ENCODE measurements at places on chromosomes 13 and 19.

- DNase-seq, result no peak
Measured at GRCh38 chr13:79034341-79034740, 371.7 kb downstream of the RBM26 start.

DNA sequence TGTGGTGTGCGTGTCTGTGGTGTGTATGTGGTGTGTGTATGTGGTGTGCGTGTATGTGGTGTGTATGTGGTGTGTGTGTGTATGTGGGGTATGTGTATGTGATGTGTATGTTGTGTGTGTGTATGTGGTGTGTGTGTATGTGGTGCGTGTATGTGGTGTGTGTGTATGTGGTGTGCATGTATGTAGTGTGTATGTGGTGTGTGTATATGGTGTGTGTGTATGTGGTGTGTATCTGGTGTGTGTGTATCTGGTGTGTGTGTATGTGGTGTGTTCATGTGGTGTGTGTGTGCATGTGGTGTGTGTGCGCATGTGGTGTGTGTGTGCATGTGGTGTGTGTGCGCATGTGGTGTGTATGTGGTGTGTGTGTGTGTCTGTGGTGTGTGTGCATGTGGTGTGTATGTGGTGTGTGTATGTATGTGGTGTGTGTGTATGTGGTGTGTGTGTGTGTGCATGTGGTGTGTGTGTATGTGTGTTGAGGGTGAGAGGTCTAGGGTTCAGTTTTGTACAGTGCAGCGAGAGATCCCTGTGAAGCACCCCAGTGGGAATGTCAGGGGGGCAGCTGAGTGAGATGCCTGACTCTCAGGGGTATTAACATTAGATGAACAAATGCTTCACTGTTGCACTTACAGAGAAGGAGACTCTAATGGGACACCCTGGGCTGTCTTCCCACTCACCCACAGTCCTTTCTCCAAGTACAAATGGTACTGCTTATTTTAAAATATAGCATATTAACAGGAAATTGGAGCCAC, 61.3 kb upstream of the MEDAG start:
- no peak for DNase-seq

DNA sequence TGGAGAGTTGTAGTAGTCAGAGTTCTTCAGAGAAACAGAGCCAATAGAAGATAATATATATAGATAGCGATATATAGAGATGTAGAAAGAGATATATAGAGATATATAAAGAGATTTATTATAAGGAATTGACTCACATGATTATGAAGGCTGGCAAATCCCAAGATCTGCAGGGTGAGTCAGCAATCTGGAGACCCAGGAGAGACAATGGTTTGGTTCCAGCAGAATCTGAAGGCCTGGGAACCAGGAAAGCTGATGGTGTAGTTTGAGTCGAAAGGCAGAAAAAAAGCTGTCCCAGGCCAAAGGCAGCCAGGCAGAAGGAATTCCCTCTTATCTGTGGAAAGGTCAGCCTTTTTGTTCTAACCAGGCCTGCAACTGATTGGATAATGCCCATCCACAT, 194.1 kb downstream of the NUFIP1 start:
- DNase-seq, result no peak

DNA sequence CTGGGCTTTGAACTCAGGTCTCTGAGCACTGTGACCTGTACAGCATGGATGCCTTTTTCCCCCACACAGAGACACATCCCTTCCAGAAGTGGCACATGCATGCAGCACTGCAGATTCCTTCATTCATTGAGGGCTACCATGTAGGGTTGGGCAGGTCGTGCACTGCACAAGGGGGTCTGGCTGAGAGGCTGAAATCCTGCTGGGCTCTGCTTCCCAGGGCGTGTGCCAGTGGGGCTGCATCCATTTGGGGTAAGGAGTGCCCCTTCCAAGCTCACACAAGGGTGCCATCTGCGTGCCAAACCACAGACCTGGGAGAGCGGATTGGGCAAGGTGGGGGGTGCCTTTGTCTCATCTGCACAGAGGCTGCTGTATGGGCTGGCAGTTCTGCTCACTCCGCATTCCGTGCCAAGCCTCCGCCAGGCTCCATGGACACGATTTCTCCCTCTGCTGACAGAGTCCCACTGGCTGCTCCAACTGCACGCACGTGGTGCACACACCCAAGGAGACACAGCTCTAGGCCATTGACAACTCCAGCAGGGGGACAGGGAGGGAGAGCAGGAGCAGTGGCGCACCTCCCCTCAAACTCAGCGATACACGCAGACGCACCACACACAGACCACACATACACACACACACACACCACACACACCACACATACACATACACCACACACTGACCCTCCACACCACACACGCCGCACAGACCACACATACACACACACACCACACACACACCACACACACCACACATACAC, 4.5 kb upstream of the SHISA7 start:
- DNase-seq, result peak; percentile 31

DNA sequence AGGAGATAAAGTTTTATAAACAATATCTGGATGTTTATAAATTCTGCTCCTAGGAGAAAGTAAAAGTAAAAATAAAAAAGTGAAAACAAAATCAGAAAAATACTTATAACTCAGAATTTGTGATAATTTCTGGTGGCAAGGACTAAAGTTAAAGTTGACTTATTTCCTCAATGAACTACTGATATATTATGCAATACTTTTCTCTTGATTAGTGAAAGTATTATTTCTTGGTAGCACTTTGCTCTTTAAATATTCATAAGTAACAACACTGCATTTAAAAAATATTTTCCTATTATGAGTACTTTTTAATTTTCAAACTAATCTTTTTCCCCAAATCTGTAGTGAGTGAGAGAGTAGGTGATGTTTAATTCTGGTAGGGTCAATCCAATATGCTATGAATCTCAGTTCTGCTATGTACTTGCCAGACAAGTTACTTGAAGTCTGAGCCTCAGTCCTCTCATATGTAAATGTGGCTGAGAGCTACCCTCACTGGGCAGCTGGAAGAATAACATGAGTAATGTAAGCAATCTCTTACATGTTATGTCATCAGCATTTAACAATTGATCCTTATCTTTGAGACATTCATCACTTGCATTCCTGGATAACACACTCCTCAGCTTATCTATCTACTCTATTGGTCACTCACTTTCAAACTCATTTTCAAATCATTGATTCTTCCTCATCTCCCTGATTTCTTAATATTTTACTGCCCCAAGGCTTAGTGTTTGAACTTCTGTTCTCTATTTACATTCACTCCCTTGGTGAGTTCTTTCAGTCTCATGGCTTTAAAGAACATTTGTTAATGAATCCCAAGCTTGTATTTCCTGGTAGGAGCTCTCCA, 239.0 kb downstream of the RGCC start:
- peak; percentile 8 for DNase-seq

DNA sequence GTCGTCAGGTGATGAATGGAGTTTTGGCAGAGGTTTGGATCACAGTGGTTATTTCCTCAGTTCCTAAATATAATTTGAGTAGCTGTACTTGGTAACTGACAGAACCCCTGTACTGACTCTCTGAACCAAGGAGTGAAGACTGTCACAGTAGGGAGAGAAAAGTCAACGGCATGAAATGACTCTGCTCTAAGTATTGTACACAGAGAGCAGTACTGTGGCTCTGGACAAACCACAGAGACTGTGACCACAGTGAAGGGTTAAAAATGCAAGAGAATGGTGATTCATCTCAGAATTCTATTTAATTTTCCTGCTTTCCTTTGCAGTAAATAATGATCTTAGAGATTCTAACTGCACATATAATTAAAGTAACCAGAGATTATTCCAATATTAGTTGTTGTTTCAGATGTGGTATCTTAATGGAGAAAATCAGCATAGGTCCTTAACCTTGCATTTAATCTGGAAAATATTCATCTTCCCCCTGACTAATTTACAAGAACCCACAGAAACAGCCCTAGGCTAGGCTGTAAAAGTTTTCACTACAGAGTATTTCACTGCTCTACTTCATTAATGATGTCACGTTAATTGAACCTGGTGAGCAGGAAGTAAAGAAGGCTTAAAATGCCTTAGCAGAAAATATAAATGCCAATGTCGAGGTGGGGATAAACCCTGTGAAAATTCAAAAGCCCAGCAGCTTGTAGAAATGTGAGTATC, 221.9 kb downstream of the LIG4 start:
- DNase-seq, result no peak

DNA sequence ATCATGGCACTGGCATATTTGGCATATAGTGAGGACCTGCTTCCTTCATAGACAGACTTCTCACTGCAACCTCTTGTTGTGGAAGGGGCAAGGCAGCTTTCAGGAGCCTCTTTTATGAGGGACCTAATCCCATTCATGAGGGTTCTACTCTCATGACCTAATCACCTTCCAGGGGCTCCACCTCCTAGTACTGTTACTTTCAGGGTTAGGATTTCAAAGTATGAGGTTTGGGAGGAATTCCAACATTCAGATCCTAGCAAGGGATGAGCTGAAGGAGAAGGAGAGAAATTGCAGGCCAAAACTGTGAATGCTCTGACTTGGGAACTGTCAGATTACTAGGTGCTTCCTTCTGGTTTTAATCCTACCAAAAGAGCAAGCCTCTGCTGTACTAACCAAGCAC, 87.8 kb downstream of the LMO7 start:
- DNase-seq, result no peak

GRCh38 chr19:8445488-8446001, 770 bp downstream of the HNRNPM start:
- no peak for DNase-seq

GRCh38 chr13:21077788-21078353, 16.5 kb upstream of the LATS2 start:
- no peak for DNase-seq

- peak; percentile 72 for DNase-seq
Measured at GRCh38 chr19:6610934-6611852, 20.2 kb upstream of the CD70 start.

DNA sequence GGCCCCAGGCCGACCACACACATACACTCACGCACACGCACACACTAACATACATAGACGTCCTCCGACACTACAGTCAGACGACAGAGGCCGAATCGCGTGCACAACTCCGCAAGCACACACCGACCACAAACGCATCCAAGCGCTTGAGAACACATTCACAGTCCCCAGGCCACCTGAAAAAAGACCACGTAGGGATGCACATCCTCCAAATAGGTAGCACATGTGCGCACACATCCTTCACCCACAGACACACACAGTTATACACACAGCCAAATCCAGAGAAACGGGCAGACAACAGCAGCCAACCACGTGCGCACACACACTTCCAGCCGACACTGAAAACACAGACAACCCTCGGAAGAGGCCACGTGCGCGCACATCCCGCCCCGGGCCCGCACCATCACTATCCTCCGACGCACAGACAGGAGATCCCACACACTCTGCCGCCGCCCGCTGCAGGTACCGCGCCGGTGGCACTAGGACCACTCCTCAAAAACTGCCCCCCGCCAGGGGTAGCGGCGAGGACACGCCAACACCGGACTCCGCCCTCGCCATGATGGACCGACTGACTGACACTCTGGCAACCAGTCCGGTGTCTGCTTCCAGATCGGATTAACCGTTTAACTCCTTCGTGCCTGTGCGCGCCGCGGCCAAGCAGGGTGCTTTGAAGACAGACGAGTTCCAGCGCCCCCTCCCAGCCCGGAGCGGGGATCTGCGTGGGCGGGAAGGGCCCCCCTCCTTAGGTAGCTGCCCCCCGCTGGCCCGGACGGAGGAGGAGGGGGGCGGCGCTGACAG, 493 bp upstream of the PDE4A start:
- no peak for DNase-seq

GRCh38 chr13:99956473-99957349, 14.9 kb downstream of the ZIC5 start:
- no peak for DNase-seq

DNA sequence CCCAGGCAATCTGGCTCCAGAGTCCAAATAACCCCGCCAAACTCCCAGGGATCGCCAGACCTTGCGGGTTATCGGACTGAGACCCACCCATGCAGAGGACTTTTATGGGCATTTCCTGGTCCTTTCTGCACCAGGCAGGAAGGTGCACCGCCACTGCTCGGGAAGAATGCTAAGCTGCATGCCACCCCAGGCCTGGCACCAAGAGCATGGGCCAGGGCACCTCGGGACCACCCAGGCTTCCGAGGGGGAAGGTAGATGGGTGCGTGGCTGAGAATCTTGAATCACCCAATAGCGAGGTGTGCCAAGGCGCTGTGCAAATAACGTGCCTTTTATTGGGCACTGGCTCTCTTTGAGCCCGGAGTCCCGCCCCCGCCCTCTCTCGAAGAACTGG, 422 bp upstream of the ZNF575 start:
- DNase-seq, result no peak

DNA sequence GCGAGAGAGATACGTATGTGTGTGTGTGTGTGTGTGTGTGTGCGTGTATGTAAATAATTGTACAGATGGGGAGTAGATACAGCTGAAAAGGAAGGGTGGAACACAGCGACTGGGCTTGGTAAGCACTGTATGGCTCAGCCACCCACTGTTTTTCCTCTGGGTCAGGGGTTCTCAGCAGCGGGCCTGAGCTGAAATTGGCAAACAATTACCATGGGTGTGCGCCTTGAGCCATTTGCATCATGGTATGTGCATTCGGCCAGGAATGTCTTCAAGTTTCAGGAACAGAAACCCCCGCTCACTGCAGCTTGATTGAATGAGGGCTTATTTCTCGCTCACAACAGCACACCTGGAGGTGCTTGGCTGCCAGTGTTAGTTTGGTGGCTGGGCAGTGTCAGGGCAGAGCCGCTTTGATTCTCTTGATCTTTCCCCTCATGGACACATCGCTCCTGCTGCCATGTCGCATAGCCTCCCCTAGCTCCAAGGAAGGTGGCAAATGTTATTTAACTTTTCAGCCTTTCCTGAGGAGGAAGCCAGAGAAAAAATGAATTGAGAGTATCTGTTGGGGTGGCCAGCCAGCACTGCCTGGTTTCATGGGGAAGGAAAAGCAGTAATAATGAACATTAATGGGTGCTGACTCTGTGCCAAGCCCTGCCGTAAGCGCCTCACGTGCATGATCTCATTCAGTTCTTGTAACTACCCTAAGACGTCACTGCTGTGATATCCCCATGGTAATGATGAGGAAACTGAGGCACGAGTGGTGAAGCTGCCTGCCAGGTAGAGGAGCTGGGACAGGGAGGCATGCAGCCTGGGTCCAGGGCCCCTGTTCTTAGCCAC, 126.9 kb downstream of the SIPA1L3 start:
- no peak for DNase-seq

DNA sequence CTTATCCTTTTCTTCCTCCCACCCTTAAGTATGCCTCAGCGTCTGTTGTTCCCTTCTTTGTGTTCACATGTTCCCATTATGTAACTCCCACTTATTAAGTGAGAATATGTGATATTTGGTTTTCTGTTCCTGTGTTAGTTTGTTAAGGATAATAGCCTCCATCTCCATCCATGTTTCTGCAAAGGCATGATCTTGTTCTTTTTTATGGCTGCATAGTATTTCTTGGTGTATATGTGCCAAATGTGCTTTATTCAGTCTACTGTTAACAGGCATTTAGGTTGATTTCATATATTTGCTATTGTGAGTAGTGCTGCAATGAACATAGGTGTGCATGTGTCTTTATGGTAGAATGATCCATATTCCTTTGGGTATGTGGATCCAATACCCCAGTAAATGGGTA, 3.2 kb upstream of the ZNF441 start:
- DNase-seq, result no peak
